Myocyte (in vitro differentiated cells): ENCODE measurements at places on chromosomes 6 and 20.

- DNase-seq = no peak
These were observed 78.8 kb downstream of the GRM4 start for GRCh38 chr6:34066772-34067770.

DNA sequence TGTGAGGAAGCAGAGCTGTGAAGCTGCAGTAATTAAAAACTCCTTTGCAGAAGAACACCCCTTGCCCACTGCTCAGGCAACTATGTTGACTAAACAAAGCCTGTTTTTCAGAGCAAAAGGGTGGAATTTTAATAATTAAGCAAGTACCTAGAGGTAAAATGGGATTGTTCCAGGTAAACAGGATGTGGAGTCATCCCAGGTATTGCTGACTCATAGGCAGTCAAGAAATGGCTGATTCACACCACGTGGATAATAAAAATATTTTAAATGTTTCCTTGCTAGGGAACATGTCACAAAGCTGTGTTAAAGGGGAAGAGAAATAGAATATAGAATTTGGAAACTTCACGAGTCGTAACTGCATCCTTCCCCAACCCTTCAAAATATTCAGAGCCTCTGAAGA lies 491.8 kb downstream of the BTBD3 start:
- DNase-seq = no peak

- DNase-seq = no peak
These were observed at the start of gene CDH26 for GRCh38 chr20:59958123-59958522. TSS of gene CDH26 (plus strand) at chr20:59958423. CDS start at chr20:59958727, 304 bp downstream.

DNA sequence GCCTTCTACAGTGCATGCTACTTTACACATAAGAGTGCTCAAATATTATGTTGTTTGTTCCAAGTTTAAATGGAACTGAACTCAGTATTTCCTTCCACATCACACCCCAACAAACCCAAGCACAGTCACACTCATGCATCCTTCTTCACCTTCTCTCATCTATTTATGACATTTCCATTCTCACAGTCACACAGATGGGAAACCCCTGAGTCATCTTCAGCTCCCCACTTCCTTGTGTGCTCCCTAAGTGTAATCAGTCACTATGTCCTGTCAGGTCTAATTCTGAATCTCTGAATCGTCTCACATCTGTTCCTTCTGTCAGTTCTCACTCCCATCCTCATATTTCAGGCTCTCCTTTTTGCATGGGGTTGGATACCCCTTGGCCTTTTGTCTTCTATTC lies 96.0 kb downstream of the RIMS1 start:
- peak; percentile 57 for DNase-seq

DNA sequence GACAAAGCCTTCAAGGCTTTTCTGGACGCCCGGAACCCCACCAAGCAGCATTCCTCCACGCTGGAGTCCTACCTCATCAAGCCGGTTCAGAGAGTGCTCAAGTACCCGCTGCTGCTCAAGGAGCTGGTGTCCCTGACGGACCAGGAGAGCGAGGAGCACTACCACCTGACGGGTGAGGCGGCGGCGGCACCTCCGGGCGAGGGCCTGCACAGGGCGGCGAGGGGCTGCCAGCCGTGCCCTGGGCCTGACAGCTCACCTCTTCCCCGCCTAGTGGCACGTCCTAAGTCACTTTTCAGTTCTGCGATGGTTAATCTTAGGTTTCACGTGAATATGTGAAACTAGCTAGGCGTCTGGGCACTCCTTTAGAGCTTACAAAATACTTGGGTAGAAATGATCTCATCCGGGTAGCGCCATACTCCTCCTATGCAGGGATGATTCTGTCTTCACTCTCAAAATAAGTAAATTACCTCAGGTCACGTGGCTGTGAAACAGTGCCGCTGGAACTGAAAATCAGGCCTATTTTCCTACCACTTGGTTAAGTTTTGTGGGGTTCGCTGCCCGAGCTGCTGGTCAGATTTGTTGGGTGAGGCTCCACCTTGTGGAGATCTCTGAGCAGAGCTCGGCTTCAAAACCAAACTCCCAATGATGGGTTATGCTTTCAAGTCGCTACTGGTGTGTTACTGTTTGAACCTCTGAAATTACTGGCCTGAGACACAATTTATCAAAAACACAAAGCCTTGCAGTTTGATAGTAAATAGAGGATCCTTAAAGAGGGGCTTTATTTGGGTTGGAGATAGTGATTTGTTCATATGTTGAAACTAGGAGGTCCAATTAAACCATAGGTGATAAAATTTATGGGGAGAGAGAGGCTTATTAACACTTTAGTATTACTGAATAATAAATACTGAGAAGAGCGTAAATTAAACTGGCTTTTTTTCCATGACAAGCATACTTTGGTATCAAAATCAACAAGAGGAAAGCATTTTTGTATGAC lies 15.5 kb upstream of the CLDN20 start:
- peak; percentile 82 for DNase-seq

- no peak for DNase-seq
These were observed 96.7 kb downstream of the GMDS start for GRCh38 chr6:2148748-2149147.

- no peak for DNase-seq
These were observed 300.0 kb downstream of the ZFAND3 start for GRCh38 chr6:38119516-38119915.

DNA sequence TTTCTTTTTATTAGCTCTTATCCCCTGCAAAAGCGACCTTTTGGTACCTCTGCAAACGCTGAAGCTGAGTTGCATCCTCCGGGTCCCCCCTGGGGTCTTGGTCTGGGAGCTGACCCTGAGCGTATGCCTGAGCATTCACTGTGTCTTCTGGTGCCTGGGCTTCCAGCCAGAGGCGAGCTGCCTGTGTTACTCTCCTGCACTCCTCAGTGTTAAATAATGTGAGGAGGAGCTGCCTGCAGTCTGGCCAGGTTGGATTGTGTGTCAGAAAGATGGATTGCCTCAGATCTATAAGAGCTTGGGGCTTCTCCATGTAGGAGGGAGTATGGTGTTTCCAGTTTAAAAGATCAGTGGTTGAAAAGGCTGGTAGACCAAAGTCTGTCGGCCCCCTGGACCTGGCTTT lies 8.7 kb upstream of the GMPR start:
- DNase-seq = no peak

- no peak for DNase-seq
These were observed 71.2 kb downstream of the LY86 start for GRCh38 chr6:6659600-6660327.

GRCh38 chr6:7153789-7154188 lies 46.0 kb downstream of the RREB1 start:
- no peak for DNase-seq

- no peak for DNase-seq
These were observed 9.8 kb upstream of the DEFB123 start for GRCh38 chr20:31430568-31431115.

DNA sequence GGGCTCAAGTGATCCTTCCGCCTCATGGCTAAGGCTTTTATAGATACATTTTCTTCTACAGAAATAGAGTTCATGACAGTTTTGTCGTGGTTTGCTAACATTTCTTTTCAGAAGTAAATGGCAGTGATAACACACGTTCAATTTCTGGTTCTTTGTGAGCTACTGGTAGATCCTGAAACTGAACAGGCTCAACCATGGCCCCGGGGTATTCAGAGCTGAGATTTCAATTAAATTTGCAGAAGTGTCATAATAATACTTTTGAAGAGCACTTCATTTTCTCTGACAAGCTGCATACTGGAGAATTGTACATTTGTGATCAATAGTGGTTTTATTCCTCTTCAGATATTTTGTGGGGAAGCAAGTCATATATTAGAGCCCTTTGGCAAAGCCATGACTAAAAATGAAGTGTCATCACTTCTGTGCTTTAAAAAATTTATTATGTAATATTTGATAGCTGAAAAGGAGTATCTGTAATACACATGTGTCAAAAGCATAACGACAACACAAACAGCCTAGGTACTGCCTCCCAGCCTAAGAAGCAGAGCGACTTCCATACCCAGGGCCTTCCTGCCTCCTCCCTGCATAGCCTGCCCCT lies 84.3 kb upstream of the SCP2D1 start:
- no peak for DNase-seq

DNA sequence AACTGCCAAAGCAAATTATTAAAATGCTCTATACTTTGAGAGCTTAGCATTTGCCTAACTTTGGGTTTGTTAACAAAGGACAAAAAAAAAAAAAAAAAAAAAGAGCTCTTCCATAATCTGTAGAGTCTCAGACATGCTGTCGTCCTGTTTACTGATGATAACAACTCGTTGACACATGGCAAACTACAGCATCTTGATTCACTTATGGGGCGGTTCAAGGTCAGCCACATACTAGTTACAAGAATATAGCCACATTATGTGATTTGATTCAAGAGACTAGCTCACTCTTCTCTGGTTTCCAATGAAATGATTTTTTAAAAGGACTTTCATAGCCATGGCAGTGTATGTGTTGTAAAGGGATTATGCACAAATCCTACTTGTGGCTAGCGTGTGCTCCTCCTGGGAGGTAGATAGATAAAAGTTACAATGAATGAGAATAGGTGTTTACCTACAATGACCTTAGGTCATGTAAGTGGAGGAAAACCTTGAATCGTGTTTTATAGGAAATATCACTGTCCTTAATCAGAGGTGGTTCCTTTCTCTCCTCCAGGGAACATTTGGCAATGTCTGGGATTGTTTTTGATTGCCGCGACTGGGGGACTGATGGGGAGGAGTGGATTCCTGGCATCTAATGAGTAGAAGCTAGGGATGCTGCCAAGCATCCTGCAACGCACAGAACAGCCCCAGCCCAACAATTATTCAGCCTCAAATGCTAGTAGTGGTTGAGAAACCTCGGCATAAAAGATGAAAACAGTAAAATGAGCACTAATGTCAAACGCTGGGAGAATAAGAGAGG lies 969.2 kb upstream of the SLC35B3 start:
- no peak for DNase-seq

DNA sequence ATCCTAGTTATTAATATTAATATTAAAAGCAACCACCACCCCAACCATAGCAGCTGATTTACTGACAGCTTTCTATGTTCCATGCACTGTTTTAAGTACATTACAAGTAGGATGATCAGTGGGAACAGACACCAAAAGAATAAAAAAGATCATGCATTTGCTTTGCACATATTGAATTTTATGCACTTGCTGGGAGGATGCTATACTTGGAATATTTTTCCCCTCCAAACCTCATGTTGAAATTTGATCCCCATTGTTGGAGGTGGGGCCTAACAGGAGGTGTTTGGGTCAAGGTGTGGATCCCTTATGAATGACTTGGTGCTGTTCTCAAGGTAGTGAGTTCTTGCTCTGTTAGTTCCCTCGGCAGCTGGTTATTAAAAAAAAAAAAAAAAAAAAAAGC lies 178.9 kb upstream of the MYLIP start:
- no peak for DNase-seq

DNA sequence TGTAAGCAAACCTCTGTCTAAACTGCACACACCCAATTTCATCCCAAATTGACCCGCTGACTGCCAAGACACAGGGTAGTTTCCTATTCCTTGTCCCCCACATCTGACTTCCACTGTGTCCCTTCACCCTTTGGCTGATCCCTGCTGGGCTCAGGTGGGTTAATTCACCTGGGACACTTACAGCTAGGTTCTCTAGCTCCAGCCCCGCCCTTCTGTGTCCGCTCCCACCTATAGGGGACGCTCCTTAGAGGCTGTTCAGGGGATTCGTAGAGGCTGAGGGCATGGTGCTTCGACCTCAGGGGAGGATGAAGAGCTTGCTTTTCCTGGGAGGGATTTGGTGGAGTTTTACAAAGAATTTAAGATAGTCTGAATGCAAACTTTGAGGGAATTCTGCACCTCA lies 4.0 kb upstream of the CD93 start:
- no peak for DNase-seq

DNA sequence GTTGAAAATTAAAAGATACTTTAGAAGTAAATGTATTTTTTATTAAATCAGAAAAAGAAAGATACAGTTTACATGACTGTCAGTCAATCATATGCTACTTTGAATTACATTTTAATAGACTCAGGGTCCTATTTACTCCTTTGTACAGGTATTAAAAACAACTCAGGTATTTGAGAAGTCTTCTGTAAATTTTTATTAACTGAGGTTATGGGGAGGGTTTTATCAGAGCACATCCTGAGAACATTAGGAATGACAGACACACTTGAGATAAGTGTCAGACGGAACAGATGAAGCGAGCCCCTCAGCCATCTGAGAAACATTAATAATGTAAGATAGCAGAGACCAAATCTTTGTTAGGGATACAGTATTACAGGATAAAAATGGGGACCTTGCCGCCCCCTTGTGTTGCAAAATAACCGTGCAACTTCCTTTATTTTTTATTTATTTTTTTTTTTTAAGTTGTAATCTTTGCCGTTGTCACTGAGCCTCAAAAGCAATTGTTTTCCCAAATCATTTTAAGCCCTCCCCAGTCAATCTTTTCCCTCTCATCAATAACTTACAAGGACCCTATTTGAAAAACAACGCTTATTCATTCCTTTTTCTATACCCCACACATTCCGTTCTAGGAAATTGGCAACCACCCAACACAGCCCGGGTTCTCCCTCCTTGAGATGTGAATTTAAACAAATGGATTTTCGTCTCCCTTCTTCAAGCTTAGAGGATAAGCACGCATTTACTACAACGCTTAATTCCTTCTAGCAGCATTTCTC lies 126.7 kb downstream of the BCAS1 start:
- peak; percentile 45 for DNase-seq

DNA sequence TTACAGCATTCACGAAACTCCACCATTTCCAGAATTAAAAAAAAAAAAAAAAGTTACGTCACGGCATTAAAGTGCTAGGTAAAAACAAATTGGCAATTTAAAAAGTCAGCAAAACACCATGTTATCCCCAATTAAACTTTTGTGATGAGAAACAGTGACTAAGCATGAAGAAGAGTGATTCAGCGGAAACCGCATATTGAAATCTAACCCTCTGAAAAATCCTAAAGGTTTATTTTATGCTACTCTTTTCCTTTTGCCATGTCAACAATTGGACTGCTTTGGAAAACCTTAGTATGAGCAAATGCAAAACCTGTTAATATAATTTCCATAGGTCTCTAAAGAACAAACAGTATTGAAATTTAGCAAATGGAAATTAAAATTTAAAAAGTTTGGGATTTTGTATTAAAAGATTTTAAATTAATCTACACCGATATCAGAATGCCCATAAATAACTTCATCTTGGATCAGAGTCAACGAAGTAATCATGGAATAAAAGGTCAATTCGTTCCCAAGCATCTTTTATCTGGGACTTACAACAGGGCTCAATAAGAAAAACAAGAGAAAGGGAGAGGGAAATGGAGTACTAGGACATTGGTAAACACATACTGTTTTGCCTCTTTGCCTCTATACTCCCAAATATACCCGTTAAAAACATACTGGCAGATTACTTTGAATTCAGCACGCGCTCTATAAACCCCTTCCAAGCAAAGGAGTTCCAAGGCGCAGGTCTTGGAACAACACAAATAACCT lies 1.1 kb downstream of the FBXO30 start:
- DNase-seq = peak; percentile 54

DNA sequence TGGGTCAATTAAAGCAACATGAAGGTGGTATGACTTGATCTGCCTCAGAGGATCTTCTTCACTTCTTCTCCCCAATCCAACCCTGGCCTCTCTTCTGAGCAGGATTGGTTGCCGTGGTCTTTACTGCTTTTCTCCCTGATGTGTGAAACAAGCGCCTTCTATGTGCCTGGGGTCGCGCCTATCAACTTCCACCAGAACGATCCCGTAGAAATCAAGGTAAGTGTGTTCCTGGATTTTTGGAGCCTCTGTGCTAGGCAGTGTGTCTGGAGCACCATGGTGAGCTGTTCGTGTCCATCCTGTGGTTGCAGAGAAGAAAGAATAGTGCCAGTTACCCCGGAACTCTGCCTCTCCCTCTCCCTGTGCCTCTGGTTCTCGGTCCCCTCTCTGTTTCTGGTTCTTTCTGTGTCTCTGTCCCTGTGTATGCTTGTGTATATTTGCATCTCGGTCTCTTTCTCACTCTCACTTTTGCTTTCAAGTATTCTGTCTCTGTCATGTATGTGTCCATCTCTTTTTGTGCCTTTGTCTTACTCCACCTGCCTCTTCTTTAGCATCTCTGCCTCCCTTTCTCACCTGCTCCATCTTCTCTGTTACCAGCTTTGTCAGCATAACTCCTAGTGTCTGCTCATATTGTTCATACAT lies 23.5 kb downstream of the TM9SF4 start:
- DNase-seq = no peak
